Activated T-helper 1 cell treated with anti-CD3 and anti-CD28 coated beads, Interleukin-12 subunit alpha, Interleukin-12 subunit beta, Interleukin-2, Interleukin-4 antibody, amounts not matched to agents 30 ng/mL and 10 ng/mL and 1 ng/mL, durations not matched to agents 14 hours and 24 hours and 36 hours (primary cell): ENCODE measurements at places on chromosomes 1 and 21.

DNA sequence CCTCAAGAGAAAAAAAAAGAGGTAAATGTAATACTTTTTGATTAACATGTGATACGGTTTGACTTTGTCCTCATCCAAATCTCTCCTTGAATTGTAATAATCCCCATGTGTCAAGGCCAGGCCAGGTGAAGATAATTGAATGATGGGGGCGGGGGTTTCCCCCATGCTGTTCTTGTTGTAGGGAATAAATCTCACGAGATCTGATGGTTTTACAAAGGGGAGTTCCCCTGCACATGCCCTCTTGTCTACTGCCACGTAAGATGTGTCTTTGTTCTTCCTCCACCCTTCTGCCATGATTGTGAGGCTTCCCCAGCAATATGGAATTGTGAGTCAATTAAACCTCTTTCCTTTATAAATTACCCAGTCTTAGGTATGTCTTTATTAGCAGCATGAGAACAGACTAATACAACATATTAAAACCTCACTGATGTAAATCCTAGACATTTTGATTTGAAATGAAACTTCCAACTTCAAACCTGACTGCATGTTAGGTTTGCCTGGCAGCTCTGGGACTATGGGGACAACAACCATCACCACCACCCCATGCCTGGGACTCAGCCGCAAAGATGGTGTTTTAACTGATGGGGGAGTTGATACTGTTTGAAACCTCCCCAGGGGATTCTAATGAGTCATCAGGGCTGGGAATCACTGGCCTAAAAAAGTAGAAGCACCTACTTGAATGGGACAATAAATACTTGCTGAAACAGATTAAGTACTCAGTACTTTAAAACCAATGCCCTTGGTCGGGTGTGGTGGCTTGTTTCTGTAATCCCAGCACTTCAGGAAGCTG, 32.8 kb upstream of the BACH1 start:
- DNase-seq = no peak

GRCh38 chr1:148379697-148380096, 103.4 kb downstream of the PPIAL4G start:
- no peak for DNase-seq

- no peak for DNase-seq
Observed at GRCh38 chr1:209238356-209238755, 345.2 kb upstream of the CAMK1G start.

- DNase-seq = no peak
Observed at GRCh38 chr1:36397083-36397377, 678 bp downstream of the LSM10 start.

DNA sequence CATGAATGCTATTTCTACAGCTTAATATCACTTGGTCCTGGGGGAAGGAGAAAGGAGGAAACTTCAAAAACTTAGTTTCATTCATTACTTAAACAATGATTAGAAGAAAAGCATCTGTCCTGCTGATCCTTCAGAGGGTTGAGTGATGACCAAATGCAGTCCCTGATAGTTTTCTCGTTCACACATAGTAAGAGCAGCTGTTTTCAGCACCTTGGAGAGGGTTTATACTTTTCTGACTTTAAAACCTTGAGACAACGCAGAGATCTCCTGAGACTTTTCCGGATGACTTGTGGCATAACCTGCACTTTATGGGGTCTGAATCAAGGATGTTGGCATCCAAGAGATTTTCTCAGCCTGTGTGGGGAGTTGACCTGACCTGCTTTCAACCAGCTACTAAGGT, 94.0 kb upstream of the KCND3 start:
- no peak for DNase-seq

GRCh38 chr1:6141592-6141991, 38.5 kb downstream of the CHD5 start:
- DNase-seq = no peak

- DNase-seq = no peak
Observed at GRCh38 chr1:4756851-4757580, 102.6 kb downstream of the AJAP1 start.

- no peak for DNase-seq
Observed at GRCh38 chr1:36168514-36168913, 12.6 kb downstream of the MAP7D1 start.

DNA sequence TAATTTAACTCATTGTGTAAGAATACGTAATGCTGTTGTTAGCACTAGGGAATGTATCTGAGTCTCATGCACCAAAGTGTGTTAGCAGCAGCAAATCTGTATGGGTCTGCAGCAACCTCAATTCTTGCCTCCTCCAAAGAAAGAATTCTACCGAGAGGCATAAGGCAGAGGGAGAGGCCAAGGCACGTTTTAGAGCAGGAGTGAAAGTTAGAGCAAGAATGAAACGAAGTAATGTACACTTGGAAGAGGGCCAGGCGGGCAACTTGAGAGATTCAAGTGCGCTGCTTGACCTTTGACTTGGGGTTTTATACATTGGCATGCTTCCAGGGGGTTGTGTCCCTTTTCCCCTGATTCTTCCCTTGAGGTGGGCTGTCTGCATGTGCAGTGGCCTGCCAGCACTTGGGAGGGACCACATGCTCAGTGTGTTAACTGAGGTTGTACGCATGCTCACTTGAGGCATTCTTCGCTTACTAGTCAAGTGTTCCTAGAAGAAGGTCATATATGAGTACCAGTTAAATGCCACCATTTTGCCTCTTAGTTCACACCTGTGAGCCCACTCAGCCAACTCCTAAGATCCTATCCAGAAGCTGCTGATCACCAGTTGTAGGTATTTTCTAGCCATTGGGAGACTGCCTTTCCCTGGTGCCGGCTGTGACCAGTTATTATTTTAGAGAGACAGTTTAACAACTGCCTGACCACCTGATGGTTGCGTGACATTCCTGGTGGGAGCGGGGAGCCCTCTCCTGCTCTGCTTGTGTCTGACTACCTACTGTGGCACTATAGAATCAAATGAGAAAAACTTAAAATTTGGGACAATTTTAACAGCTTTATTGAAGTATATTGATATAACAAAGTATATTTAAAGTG, 2.7 kb upstream of the CNN3 start:
- no peak for DNase-seq

DNA sequence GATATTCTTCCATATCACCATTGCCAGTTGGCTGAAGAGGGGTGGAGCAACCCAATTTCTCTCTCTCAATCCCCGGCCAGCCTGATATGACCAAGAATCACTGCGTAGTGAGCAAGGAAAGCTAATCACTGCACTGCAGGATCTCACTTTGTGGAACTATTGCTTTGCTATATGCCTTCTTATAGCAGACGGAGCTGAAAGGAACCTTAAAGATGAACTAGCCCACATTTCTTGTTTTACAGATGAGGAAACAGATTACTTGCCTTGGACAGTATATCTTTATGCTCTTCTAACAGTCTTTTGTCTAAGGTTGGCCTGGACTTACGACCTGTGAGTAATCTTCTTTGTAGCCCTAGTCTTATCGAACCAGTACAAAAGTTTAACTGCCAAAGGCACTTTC, 7.6 kb downstream of the APOBEC4 start:
- no peak for DNase-seq

DNA sequence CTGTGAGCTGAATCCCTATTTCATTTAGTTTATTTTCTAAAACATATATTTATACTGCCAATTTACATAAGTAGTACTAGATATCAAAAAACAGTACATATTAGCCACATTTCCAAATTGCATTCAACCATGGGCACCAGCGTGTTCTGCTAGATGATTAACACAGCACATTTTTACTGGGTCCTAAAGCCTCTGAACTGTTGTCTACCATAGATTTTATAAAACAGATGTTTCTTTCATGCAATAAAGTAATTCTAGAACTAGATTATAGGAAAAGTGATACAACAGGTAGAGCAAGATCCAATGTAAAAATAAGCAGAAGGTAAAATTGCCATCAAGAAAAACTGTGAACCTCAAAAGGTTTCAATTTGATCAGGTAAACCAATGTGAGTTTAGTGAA, 108.6 kb downstream of the FAF1 start:
- no peak for DNase-seq

GRCh38 chr1:219581344-219581743, 31.6 kb downstream of the ZC3H11B start:
- no peak for DNase-seq

DNA sequence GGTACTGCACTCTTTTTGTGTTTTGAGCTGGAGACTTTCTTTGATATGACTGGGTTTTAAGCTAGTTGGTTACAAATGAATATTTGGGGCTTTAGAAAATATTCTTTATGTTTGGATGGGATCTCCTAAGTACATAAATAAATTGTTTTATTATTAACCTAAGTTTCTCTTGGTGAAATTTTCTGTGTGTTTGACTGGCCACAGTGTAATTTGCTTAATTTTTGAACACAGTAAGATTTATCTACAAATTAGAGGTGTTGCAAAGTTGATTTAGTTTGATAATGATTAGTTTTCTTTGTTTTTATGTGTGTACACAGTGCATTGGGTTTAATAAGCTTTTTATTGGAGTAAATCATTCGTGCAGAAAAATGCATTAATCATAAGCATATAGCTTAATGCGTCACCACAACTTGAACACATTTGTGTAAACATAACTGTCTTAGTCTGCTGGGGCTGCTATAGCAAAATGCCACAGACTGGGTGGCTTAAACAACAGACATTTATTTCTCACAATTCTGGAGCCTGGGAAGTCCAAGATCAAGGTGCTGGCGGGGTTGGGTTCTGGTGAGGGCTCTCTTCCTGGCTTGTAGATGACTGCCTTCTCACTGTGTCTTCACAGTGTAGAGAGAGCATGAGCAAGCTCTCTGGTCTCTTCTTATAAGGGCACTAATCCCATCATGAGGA, 17.4 kb upstream of the SLC6A9 start:
- DNase-seq = no peak

GRCh38 chr1:209733409-209734192, 22.3 kb upstream of the TRAF3IP3 start:
- DNase-seq = no peak

DNA sequence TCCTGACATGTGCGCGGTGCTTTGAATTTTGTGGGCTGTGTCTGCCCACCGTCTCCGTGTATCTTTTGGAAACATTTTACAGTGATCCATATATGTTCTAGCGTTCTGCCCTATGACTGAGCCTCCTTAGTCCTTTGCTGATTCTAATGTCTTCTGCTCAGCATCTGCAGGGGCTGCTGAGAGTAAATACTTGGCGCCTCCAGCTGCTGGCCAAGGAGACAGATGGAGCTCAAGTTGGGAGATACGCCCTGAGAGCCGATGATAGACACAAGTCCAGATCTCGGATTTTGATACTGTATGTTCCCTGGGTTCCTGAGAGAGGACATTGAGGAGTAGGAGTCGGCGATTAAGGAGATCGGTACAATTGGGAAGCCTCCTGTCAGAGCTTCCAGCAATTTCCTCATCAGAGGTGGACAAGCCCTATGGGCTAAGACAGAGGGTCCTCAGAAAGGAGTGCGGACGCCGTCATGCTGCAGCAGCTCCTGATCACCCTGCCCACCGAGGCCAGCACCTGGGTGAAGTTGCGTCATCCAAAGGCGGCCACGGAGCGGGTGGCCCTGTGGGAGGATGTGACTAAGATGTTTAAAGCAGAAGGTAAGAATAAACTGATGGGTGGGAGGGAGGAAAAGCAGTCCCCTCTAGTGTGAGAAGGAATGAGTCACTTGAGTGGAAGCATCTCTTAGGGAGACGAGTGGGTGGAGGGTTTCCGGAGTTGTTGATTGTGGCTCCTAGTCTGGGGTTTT, 390 bp downstream of the ZFP69B start:
- DNase-seq = peak; percentile 72

GRCh38 chr1:205595435-205595834, 36.4 kb downstream of the ELK4 start:
- DNase-seq = no peak

DNA sequence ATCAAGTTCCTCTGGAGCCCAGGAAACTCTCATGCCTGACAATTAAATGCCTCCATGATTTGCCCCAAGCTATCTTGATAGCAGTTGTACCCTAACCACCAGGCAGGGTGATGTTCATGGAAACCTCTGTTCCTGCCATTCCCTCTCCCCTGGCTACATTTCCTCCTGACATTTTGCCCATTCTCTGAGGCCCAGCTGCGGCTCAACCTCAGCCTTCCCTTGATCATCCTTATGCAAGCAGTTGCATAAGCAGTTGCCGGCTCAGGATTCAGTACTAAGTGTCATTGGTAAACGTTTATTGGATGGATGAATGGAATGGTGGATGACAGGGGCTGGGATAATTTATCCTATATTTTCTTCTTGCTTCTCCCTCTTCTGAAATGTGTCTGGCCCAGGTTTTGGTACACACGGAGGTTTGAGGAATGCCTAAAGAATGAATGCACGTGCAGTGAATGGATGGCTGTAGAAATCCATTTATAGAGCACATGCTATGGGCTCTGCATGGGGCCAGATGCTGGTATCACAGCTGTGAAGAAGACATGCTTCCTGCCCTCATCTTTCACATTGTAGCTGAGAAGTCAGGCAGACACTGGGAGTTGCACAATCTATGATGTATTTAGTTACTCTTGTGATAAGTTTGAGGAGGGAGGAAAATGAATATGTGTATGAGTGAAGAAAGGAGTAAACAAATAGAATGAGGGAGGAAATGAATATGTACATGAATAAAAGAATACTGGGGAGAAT, 261.8 kb downstream of the FOXD2 start:
- no peak for DNase-seq

DNA sequence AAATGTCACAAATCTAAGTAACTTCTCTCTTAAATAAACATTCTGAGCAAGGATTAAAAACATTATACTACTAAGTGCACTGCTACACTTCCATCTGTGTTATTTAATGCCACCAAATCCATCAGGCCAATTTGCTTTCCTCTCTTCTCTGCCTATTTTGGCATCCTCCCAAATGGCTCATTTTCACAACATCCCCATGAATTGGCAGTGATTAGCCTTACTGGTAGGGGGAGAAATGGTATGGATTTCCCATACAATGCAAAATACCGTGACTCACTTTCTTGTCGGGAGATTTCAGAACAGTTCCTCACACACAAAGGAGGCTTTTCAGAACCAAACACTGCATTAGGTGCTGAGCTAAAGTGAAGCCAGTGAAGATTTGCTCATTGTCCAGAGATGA, 195.7 kb downstream of the MIS18A start:
- DNase-seq = no peak

DNA sequence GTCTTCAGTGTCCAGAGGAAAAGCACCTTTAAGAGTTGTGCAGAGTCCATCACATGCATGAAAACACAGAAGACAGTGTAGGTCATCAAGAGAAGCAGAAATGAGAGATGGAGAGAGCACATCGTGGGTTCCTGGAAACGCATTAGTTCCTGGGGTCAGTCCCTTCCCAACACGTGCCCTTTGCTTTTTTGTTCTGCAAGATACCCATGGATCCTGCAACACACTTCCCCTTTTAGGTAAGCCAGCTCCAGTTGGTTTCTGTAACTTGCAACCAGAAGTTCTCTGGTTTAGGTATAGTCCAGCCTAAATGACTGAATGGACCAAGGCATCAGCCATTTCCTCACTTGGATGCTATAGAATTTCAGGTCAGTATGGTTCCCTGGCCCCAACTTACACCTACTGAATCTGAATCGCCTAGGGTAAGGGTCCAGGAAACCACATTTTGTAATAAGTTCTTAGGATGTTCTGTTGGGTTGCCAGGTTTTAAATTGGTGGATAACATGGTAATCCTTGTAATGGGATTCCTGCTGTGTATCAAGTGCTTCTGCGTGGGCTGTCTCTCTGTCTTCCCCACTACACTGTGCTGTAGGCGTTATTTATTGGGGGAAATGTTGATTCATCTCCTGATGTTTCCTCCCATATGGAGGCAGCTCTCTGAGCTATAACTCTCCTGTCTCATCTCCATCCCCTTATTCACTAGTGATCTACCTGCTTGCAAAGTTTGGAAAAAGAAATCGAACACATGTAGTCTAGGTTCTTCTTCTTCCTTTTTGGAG, 230.6 kb downstream of the TNR start:
- DNase-seq = no peak

GRCh38 chr1:25041916-25042315, 111.8 kb upstream of the RUNX3 start:
- no peak for DNase-seq

- no peak for DNase-seq
Observed at GRCh38 chr1:169392406-169392805, 24.4 kb downstream of the BLZF1 start.
